ENCODE measurements at places on chromosomes 4 and X.
A peak's percentile ranks its signal among the peaks of the same experiment; 100 is the strongest.

DNA sequence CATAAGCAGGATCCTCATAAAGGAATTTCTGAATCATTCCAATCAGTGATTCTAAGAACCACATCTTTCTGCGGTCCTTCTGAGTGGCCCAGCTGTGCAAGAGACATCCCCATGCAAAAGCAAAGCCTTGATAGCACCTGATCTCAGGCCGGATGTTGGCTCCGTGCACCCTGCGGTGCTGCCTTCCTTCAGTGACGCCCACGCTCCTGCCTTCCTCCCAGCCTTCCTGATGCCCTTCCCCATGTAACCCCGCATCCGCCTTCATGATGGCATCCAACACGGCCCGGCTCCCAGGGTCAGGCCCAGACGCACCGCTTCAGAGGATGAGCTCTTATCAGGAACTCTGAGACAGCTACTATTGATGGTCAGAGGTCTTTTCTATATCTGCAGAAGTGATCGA is 20.4 kb upstream of the CYP4V2 start:
- DNase-seq = no peak

- peak; percentile 22 for DNase-seq
Measured at GRCh38 chrX:17376431-17377077, 1.6 kb downstream of the NHS start.

DNA sequence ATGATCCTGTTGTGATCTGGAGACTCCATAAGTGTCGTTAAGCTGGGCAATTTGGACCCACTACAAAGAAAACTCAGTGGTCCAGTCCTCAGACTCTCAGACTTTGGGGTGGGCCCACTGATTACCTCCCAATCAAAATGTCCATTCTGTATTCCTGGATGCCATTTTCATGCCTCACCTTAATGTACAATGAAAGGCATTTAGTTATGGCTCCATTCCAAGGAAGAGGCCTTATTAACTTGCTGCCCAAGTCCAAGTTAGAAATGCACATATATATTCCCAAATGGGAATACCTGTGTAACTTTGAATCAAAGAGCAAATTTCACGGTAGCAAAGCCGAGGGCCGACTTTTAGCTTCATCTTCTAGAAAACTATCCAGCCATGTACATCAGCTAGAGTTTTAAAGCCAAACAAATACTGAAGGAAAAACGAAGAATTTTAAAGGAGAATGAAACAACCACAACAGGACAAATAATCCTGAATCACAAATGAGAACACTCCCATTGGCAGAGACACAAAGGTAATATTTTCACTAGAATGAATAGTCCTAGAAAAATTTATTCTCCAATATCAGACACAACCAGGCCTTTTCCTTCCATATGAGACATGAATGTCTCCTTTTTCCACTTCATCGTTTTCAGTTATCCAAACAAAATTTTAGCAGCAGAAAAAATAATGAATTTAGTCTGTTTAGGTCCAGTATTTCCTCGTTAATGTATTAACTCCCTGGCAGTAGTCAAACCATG is 63.7 kb upstream of the HHIP start:
- no peak for DNase-seq

DNA sequence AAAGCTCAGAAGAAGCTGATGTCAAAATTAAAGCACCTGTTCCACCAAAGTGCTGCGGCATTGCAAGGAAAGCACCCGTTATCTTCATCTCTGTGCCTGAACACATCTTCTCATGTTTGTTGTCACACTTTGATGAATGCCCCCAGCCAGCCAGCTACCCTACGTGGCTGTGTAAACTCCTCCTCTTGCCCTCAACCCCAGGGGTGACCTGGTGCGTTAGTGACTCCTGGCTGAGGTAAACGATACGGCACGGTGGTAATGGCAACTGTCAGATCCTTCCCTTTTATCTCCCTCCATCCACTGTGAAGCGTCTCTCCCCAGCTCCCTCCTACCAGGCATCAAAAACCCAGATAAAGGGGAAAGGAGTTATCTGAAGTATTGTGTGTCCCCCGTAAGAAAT is 90.6 kb upstream of the WWC2 start:
- DNase-seq = no peak

GRCh38 chrX:154540897-154541535 is 5.6 kb downstream of the G6PD start:
- DNase-seq = no peak

DNA sequence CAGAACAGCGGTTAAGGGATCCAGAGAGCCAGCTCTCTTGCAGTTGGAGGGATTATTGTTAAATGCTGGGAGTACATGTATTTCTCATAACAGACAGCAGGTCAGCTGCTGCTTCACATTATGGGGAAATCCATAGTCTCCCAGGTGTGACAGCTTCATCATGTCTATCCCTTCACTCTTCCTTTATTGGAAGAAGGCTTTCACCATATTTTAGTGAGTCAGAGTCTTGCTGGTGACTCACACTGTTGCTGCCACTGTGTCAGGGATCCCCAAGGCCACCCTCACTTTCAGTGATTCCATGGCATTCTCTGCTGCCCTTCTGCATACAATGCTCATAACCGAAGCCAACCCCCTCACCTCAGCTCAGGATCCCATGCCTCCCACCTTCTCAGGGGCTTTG is 32.9 kb upstream of the PAGE5 start:
- no peak for DNase-seq

DNA sequence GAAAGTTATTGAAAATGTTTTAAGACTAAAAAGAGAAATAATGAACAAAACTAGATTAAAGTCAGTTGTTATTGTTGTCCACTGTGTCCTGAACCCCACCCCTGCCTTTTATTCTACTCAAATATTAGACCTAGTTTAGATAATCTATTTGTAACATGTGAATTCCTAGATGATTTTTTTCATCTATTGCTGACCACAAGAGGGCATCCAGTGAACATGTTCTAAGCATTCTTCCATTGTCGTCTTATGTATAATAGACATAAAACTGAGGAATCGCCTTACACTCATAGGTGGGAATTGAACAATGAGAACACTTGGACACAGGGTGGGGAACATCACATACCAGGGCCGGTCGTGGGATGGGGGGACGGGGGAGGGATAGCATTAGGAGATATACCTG is 36.4 kb upstream of the HPRT1 start:
- peak; percentile 19 for DNase-seq

GRCh38 chr4:76984127-76984526 is 34.6 kb downstream of the SEPTIN11 start:
- peak; percentile 47 for DNase-seq

DNA sequence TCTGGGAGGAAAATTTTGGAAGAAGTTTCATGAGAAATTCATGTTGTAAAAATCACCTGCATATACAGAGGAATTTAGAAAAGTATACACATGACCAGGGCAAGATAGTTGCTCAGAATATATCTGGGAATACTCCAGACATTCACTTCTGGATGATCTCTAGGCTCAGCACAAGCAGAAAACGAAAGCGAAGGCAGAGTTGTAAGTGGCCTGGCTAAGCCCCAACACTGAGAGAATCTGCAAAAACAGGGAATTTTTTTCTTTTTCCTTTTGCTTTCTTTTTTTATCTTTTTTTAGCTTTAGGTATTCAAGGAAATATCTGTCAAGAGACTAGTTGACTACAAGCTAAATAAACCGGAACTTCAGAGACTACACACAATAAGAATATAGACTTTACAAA is 207.2 kb downstream of the FGF13 start:
- DNase-seq = no peak

DNA sequence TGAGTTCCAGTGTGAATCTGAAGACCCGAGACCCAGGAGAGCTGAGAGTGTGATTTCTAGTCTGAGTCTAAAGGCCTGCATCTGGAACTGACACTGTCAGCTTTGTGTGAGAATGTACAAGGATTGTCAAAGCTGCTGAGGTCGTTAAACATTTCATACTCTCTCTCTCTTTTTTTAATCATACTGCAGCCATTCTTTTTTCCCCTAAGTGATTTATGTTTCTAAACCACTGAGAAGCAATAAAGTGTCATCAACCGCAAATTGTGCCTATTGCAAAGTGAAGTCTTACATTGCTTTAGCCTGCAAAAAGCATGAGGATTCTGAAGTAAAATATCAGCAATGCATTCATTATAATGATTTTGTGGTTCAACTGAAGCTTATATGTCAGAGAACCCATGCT is 106.0 kb downstream of the ASMT start:
- no peak for DNase-seq

DNA sequence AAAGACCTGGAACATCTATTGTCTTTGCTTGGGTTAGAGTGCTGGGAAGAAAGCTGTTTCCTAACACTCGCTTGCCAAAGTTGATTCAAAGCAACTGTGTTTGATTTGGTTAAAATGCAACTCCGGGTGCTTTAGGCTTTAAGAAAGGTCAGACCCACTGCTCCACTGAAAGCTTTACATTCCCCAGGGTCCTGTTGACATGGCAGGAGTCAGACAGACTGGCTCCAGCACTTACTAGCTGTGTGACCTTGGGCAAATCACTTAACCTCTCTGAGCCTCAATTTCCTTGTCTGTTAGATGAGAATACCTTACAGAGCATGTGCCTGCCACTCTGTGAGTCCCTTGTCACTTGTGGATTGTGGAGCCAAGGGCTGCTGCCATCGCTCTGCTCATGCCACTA is 39.0 kb downstream of the DGKK start:
- DNase-seq = no peak

DNA sequence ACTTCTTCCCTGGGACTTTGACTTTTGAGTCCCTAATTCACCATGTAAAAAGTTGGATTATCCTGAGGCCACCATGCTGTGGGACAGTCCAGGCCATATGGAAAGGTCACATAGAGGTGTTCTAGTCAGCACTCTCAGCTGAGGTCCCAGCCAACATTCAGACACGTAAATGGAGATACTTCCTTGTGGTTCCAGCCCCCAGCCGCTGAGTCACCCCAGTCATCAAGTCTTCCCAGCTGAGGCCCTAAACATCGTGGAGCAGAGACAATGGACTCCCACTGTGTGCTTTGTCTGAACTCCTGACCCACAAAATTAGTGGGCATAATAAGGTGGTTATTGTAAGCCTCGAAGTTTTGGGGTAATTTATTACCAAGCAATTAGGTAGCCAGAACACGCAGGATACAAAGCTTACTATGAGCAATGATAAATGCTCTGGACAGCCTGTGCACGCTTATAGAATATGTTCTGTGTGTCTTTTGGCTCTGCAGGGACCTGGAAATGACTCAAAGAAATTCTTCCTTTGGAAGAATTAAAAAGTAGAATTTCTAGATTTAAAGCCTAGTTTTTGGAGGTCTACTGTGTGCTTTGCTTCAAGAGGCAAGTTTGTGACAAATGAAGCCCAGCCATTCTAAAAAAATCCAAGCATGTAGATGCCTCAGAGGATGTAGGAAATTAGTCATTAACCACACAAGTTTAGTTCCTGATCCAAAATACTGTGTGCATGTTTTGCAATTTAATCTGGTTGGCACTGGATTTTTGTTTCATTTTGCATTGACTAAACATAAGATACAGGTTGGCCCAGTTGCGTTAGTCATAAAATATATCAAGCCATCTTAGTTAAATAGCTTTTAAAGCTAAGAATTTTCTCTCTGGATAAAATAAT is 33.2 kb upstream of the SLC9A7 start:
- peak; percentile 58 for DNase-seq

DNA sequence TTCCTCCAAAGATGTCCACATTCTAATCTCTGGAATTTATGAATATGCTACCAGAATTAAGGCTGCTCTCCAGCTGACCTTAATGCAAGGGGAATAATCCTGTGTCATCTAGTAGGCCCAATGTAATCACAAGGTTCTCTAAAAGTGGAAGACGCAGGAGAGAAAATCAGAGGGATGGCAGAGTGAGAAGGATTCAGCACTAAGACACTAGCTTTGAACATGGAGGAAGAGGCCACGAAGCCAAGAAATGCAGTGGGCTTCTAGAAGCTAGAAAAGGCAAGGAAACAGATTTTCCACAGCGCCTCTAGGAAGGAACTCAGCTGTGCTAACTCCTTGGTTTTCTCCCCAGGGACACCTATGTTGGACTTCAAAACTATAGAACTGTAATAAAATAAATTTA is 240.7 kb upstream of the TRAM1L1 start:
- peak; percentile 53 for DNase-seq

DNA sequence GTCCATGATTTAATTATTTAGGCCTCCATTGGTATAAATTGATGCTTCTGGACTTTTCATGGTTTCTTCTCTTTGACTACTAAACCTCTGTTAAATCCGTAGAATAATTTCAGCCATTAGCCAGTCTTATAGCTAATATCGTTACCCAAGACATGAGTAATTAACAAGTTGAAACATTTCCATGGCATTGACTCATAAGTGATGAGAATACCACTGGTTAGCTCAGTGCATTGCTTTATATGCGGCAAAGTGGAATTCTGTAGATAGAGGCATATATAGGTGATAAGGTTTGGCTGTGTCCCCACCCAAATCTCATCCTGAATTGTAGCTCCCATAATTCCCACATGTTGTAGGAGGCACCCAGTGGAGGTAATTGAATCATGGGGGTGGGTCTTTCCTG is 80.6 kb downstream of the VCX2 start:
- no peak for DNase-seq

- no peak for DNase-seq
Measured at GRCh38 chr4:87516683-87517082, 12.5 kb downstream of the SPARCL1 start.

- DNase-seq = no peak
Measured at GRCh38 chr4:76764251-76764650, 133.7 kb downstream of the SOWAHB start.

- peak; percentile 32 for DNase-seq
Measured at GRCh38 chr4:13627178-13627605, 333 bp downstream of the BOD1L1 start.

DNA sequence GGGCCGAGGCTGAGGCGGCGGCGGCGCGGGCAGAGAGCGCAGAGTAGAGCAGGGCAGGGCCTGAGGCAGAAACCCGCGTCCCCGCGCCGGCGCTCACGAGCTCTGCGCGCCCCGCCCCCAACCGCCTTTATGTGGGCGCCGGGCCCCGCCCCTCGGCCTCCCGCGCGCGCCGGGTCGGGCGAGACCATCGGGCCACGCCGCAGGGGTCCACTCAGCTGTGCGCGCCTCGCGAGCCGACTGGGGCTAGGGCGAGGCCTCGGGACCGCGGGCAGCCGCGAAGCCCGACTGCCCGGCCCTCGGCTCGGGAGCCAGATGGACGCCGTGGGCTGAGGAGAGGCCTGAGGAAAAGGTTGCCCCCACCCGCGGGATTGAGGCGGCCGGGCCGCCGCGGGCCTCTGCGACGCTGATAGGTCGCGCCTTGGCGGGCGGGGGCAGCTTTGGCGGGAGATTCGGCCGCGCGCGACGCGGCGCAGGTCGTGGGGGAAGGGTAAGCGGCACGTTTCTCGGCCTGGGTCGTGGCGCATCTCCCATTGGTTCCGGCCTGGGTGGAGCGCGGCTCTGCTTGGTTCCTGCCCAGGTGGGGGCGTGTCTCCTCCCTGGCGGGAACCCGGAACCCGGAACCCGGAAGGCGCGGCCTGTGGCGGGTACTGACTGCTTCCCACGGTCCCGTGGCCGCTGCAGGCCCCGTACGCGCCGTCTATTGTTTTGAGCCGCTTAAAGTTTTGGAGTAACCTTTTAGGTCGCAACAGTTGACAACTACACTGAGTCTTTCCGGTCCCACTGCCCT is at the start of gene SLBP:
TSS of gene SLBP (minus strand) at position 104 of the 787 bp plus-strand sequence. CDS start 131 bp downstream, outside the sequence.
- DNase-seq = peak; percentile 92

GRCh38 chr4:47274901-47275300 is 188.6 kb downstream of the COMMD8 start:
- no peak for DNase-seq

GRCh38 chr4:7865533-7865932 is 74.1 kb downstream of the AFAP1 start:
- no peak for DNase-seq
